Nasal cavity respiratory epithelium epithelial cell of viscerocranial mucosa (primary cell): ENCODE measurements at places on chromosomes 7 and 10. TPM values are rescaled to one million over a fixed set of nuclear protein-coding genes. Genes with fewer than 3 reads are reported as not detected.

Gene DENND11
- 16.1 and 28.5 TPM in 2 replicates for total RNA-seq

Gene SHTN1
- 3.1 and 5.1 TPM in 2 replicates for total RNA-seq

Gene PLEKHS1
- 0.28 TPM in 1 of 2 replicates, not detected in the other for total RNA-seq

Gene GPR15LG
- under 0.01 and 1.2 TPM in 2 replicates for total RNA-seq

Gene HGF
- not detected in 2 replicates for total RNA-seq

Gene SFTPD
- total RNA-seq = 1.0 and 1.2 TPM in 2 replicates

Gene OR13A1
- 0.07 TPM in 1 of 2 replicates, not detected in the other for total RNA-seq

Gene GIMAP5
- total RNA-seq = not detected in 2 replicates

Gene VSTM4
- not detected in 2 replicates for total RNA-seq

Gene ASAH2
- 0.68 and 6.6 TPM in 2 replicates for total RNA-seq

Gene RASA4B
- 0.85 and 1.0 TPM in 2 replicates for total RNA-seq

Gene GHRHR
- total RNA-seq = not detected in 2 replicates

Gene TSPAN12
- total RNA-seq = 1.0 and 2.1 TPM in 2 replicates
